HS-5 (cell line): ENCODE measurements at places on chromosomes 12 and 14.
A peak's percentile ranks its signal among the peaks of the same experiment; 100 is the strongest.

DNA sequence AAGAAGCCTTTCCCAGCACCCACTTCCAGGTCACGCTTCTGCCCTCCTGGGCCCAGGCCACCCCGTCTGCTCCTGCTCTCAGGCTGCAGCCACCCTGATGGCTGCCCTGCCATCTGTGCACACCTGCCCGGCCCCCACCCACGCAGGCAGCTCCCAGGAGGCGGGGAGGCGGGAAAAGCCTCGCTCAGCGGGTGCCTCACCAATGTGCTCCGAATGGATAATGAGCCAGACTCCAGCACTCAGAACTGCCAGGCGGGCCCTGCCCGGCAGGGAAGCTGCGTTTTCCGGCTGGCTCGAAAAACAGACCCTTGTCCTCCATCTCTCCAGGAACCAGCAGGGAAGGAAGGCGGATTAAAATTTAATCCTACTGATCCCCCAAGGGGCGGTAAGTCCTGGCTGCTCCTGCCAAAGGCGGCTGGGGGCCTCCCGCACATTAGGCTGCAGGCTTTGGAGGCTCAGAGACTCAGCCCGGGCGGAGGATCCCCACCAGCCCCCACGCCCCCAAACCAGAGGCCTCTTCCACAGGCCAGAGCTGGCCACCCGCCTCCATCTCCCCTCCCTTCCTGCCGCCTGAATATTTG, 104.0 kb downstream of the NCOR2 start:
- DNase-seq, result no peak

- DNase-seq, result no peak
These were observed 125.3 kb downstream of the IPO8 start for GRCh38 chr12:30570211-30570890.

GRCh38 chr14:65772921-65773574, 360.5 kb downstream of the FUT8 start:
- no peak for DNase-seq

DNA sequence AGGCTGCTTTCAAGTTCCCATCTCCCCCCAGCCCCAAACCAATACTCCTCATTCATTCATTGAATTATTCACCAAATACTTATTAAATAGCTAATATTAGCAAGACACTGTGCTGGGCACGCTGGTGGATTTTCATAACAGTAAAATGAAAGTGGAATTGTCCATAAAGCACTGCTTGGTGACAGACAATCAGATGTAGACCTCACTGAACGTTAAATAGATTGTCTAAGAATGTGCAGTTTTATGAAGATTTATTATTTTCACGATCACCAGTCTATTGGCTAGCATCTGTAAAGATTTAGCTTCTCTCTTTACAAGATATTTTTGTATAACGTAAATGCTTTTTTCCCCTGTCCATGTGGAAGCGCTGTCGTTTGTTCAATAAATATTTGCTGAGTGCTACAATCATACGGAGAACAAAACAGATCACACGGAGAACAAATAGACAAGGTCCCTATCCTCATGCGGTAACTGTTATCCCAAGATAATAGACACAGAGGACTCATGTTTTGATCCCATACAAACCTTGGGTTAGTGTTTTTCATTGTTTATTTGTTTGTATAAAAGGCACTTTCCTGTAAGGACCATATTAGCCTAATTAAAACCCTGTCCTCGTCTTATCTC, 397.6 kb downstream of the BCAT1 start:
- no peak for DNase-seq

DNA sequence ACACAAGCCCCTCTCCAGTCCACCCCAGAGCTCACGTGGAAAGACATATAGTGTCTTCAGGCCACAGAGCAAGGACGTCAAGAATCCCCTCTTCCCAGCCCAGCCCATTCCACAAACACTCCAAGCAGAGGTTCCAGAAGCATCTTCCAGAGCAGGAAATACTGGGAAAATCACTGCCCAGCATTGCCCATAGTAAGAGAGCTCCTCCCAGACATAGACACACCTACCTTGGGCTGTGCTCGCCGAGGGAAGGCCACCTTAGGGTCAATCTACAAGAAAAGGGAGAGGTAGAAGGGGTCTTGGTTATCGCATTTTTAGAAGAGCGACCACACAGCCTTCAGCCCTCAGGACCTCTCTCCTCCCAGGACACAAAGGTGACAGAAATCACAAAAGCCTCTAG, 4.5 kb downstream of the MSI1 start:
- DNase-seq, result no peak

GRCh38 chr12:90953956-90954421, 987 bp downstream of the CCER1 start:
- no peak for DNase-seq

- no peak for DNase-seq
These were observed 10.7 kb upstream of the FKBP4 start for GRCh38 chr12:2783936-2784600.

- DNase-seq, result no peak
These were observed 92.1 kb upstream of the BMP4 start for GRCh38 chr14:54048736-54049135.

GRCh38 chr12:460261-461230, 807 bp downstream of the B4GALNT3 start:
- DNase-seq, result no peak

- no peak for DNase-seq
These were observed 111.6 kb upstream of the NOS1 start for GRCh38 chr12:117472983-117473382.

DNA sequence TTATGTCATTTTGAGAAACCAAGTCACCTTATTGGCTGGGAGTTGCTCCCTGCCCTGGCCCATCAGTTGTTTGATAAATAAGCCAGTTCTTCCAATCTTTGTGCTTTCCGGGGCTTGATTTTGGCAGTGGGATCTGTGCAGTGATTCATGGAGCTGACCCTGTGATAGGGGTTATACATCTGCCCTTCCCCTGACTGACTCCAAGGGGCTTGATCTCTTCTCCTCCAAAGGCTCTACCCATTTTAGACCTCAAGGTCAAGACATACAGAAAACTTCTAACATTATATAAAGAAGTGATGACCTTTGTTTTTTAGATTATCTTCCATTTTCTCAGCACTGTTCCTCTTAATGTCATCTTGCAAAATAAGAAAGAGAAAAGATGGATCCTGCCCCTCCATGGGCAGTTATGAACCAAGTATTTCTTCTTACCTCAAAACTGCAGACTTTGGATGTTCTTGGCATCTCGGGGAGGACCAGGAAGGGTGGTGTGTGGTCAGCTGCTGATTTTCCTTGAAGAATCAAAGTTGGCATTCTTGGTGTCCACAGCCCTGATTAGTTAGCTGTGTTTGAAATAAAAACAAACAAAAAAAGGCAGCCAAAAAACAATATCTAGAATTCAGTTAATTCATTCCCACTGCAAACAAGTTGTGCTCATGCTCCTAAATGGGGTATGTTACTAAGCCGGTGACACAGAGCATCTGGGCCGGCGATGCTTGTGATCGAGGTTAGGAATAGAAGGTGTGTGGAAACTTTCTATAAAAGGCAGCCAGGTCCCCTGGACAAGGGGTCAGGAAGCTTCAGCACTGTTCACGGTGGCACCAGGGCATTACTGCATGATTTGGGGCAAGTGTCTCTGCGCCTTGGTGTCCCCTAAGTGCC, 120.2 kb downstream of the SAMD4A start:
- no peak for DNase-seq

GRCh38 chr12:45093051-45093450, 42.2 kb upstream of the DBX2 start:
- no peak for DNase-seq

- no peak for DNase-seq
These were observed 11.2 kb upstream of the MAP1LC3B2 start for GRCh38 chr12:116547955-116548501.

GRCh38 chr12:52527121-52527800, 7.1 kb upstream of the KRT5 start:
- no peak for DNase-seq

- DNase-seq, result no peak
These were observed 25.8 kb upstream of the RAB35 start for GRCh38 chr12:120142231-120142877.

GRCh38 chr14:87115234-87115633, 877.7 kb downstream of the GALC start:
- no peak for DNase-seq

GRCh38 chr12:79725987-79726386, 35.2 kb upstream of the PAWR start:
- DNase-seq, result peak; percentile 68

DNA sequence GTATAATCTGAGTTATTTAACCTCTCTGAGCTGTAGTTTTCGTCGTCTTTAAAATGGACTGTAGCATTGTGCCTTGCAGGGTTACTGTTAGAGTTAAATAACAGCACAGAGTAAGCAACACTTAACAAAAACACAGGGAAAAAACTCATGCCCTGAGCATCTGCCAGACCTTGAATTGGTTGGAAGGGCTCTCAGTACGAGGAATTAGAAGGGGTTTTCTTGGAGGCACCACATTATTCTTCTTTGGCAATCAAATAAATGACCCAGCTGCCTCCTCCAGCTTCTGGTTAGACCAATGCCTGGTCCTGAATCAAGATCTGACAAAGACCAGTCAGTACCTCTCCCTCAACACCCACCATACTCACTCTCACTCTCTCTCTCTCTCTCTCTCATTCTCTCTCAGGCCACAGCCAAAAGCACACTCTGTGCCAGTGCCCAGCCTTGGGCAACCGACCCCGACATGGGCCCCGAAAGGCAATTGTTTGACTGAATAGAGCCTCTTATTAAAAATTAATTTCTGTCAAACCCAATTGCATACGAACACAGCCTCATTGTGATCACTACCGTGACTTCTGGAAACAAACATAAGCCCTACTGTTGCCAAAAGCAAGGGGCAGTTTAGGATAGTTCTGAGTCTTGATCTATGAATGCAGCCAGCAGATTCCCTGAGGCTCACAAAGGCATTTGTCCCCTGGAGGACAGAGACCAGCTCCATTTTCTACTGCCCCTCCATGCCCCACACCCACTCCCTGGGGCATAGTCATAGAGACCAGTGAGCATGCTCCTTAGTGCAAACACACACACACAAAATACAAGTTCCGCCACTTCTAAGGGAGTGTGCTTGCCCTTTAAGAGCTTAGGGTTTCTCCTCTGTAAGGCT, 23.9 kb downstream of the DUSP6 start:
- no peak for DNase-seq

GRCh38 chr14:67167420-67168109, 21.7 kb upstream of the GARIN2 start:
- DNase-seq, result peak; percentile 14

GRCh38 chr14:64724578-64724930, 20.3 kb downstream of the PLEKHG3 start:
- DNase-seq, result no peak

- DNase-seq, result no peak
These were observed 39.4 kb downstream of the STAB2 start for GRCh38 chr12:103626498-103626897.

GRCh38 chr14:51576117-51576430, 75.6 kb upstream of the FRMD6 start:
- DNase-seq, result no peak

- no peak for DNase-seq
These were observed 21.7 kb upstream of the CCDC88C start for GRCh38 chr14:91439345-91439744.

DNA sequence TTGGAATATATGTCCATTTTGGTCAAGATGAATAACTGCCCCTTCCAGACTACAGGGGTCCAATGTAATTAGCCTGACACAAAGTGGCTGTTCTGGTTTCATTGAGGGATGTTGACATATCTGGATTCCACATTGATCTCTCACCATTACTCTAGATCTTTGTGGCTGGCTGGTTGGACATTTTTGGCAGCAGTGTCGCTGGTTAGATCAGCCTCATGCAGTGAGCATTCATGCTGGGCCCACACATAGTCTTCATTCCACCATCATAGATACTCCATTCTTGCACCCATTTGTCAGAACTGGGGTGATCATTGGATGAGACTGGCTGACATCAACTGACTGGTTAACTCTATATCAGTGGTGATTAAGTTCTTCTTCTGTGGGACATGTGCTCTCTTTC, 74.4 kb downstream of the MGST1 start:
- no peak for DNase-seq

GRCh38 chr12:131883521-131883900, 10.9 kb upstream of the ULK1 start:
- DNase-seq, result no peak

GRCh38 chr12:111447571-111448265, 42.0 kb downstream of the SH2B3 start:
- no peak for DNase-seq

- no peak for DNase-seq
These were observed 14.5 kb downstream of the FBXL14 start for GRCh38 chr12:1579651-1580435.

- DNase-seq, result no peak
These were observed 1.5 kb downstream of the WNT10B start for GRCh38 chr12:48969833-48970701.

DNA sequence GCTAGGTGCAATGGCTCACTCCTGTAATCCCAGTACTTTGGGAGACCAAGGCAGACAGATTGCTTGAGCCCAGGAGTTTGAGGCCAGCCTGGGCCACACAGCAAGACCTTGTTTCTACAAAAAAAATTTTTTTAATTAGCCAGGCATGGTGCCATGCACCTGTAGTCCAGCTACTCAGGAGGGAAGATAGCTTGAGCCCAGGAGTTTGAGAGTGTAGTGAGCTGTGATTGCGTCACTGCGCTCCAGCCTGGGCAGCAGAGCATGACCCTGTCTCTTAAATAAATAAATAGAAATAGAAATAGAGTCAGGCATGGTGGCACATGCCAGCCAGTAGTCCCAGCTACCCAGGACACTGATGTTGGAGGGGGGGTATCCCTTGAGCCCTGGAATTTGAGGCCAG, 36.7 kb upstream of the CLIP1 start:
- no peak for DNase-seq

- DNase-seq, result no peak
These were observed 19.8 kb upstream of the DHRS7 start for GRCh38 chr14:60184905-60185555.

DNA sequence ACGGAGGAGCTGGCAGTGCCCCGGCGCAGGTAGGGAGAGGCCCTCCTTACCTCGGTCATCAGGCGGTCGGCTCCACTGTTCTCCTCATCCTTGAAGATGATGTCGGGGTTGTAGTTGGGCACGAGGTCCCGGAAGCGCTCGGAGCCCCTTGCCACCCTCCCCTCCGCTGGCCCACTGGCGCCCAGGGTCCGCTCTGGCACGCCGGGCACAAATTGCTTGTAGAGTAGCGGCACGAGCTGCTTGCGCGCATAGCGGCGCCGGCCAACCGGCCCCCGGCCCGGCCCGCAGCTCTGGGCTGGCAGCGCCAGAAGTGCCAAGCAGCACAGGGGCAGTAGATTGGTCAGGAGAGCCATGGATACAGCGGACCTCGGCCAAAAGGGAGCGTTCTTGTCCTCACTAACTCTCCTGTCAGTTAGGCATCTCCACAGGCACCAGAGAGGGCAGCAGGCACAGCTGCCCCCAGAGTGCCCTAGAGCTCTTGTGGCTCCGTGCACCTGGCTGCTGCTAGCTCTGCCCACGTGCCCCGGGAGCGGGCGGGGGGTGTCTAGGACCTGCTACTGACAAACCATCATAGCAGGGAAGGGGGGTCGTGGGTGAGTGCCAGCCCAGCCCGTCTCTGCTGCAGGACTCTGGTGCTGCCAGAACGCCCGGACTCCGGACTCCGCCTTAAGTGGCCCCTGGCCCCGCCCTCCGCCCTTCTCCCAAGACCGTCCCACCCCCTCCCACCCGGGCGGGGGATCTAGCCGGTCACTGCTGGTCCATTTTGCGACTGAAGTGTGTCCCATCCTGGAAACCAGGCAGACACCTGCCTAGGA, at the start of gene DHH:
Gene DHH, minus strand, starts transcription at position 642 of the 815 bp plus-strand sequence. Its CDS starts 289 bp downstream, at position 353.
- no peak for DNase-seq
